ENCODE measurements at places on chromosomes 1 and 21. TPM values are rescaled to one million over a fixed set of nuclear protein-coding genes. Genes with fewer than 3 reads are reported as not detected.

GRCh38 chr1:235021815-235022214 lies 106.8 kb downstream of the TOMM20 start:
- no peak overlapping the region for H3K4me3 ChIP-seq
- no peaks in the 10 kb centered on the region for H3K27me3 ChIP-seq
- no peak for DNase-seq
- no peak overlapping the region for H3K27ac ChIP-seq
- H3K36me3 ChIP-seq: no peaks in the 10 kb centered on the region

The SLC2A5 gene
- 0.79 TPM for total RNA-seq

DNA sequence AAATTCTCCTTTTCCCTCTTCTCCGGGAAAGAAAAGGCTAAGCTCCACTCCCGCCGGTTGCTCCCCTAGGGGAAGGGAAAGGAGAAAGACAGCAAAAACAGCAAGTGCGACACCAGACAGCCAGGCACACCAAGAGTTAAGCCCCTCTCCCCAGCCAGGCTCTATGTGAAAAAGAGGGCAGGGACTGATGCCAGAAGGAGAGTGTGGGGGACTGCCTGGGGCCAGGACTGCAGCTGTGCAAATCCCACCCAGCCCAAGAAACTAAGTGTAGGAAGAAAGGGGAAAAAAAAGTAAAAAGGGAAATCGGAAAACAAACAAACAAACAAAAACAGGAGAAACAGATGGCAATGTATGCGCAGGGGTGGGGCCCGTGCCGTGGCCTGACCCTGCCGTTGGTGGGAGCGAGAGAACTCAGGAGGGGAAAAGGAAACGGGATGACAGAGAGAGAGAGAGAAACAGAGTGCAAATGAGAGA lies 27.7 kb upstream of the FMO1 start:
- DNase-seq: peak; percentile 65
- peak overlapping the region; percentile 47 for H3K4me3 ChIP-seq
- peaks cover 30% of the 10 kb centered on the region for H3K4me1 ChIP-seq
- H3K27ac ChIP-seq: peak overlapping the region; percentile 93
- no peaks in the 10 kb centered on the region for H3K36me3 ChIP-seq
- H3K27me3 ChIP-seq: no peaks in the 10 kb centered on the region

The NCAM2 gene
- total RNA-seq: 4.6 TPM

DNA sequence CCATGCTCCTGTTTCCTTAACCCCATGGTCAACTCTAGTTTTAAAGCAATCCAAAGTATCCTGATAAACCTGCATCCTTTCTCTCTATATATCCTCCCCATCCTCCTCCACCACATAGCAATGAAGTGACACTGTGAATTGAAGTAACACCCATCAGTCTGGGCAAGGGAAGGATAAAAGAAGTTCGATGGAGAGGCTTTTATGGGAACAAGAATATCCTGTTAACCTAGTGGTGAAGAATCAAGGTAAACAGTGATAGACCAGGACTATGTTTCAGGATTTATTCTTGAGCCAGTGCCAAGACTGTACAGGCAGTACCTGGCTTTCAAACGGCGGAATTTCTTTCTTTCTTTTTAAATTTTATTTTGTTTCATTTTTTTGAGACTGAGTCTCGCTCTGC lies 17.6 kb downstream of the RABIF start:
- no peak overlapping the region for H3K4me3 ChIP-seq
- no peaks in the 10 kb centered on the region for H3K27me3 ChIP-seq
- H3K27ac ChIP-seq: no peak overlapping the region

DNA sequence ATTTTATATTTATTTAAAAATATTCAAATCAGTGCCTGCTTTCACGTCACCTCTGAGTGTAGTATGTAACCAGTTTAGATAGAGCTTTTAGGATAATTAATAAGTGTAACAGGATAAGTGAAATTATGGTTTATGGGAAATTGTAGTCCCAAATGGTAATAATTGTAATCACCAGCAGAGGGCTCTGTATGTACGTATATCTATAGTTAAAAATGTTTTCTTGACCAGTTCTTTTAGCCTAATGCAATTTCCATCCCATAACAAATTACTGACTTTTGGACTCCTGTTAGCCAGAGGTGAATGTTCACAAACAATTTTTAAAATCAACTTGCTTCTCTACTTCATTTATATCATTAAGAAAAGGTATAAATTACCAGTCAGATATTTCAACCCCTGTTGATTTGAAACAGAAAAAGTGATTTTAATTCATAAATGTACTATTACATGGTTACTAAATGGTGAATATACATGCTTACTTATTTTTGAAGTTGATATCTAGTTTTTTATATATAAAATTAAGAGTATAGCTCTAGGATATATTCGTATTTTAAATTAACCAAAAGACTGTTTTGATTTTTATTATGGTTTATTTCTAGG lies 25.3 kb downstream of the SLC30A7 start:
- no peak overlapping the region for H3K4me3 ChIP-seq
- H3K27me3 ChIP-seq: no peaks in the 10 kb centered on the region
- H3K4me1 ChIP-seq: peaks cover 3% of the 10 kb centered on the region
- peak overlapping the region; percentile 49 for H3K27ac ChIP-seq
- peak; percentile 19 for DNase-seq
- peaks cover 21% of the 10 kb centered on the region for H3K36me3 ChIP-seq

DNA sequence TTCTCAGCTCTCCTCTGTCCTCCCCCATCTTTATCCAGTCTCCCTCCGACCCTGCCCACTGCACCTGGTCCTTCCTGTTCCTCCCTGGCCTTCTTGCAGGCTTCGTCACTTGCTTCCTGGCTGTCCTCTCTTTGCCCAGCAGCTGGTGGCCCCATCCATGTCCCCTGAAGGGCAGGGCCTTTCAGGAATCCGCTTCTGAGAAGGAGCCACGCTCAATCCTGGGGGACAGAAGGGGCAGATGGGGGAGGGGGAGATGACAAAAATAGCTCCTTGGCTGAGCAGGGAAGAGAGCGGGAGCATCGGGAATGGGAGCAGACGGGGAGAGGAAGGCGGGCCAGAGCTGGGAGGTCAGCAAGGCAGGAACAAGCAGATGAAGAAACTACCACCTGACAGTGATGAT lies 40.7 kb downstream of the SLC30A1 start:
- no peak overlapping the region for H3K4me3 ChIP-seq
- no peaks in the 10 kb centered on the region for H3K4me1 ChIP-seq
- no peak for DNase-seq
- H3K36me3 ChIP-seq: no peaks in the 10 kb centered on the region
- H3K27me3 ChIP-seq: peaks cover 2% of the 10 kb centered on the region

DNA sequence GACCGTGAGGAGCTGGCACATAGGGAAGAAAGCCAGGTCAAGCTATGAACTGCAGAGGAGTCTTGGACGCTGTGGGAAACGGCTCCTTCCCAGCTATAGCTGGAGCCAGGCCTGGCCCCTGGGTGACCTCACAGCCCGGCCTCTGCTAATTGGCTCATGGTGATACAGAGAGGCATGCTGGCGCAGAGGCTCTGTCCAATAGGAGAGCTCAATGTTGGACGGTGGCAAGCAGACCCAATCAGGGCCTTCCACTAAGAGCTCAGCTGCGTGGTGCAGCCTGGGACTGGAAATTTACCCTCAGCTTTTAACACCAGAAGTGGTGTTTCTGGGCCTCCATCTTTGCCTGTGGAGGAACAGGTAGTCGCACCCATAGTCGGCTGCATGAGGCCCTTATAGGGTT lies 64.4 kb upstream of the GRHL3 start:
- H3K4me1 ChIP-seq: peaks cover 2% of the 10 kb centered on the region
- H3K36me3 ChIP-seq: no peaks in the 10 kb centered on the region
- no peak overlapping the region for H3K27ac ChIP-seq
- H3K4me3 ChIP-seq: no peak overlapping the region

The VANGL1 gene
- total RNA-seq: 12.9 TPM

DNA sequence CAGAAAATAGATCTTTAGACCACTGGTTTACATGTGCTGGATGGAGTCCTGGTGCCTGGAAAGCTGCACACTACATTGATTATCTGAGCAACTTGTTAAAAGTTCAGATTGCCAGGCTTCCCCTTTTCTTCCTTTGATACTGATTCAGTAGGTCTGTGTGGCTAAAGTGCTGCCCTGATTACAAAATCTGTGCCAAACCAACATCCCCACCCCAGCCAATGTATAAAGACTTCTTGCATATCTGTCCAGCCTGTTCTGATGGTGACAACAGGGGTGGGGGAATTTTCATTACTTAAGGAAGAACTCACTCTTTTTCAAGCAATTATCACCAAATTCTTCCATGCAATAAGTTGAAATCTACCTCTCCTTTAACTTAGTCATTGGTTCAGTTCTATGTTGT lies 135.5 kb downstream of the TNFSF18 start:
- H3K4me1 ChIP-seq: peaks cover 38% of the 10 kb centered on the region
- DNase-seq: no peak
- no peaks in the 10 kb centered on the region for H3K27me3 ChIP-seq
- H3K36me3 ChIP-seq: no peaks in the 10 kb centered on the region
- no peak overlapping the region for H3K4me3 ChIP-seq

GRCh38 chr1:229254910-229255541 lies 15.9 kb upstream of the RAB4A start:
- no peak overlapping the region for H3K4me3 ChIP-seq
- H3K27me3 ChIP-seq: peaks cover 3% of the 10 kb centered on the region
- H3K4me1 ChIP-seq: peaks cover 5% of the 10 kb centered on the region
- no peak for DNase-seq

The SLC44A5 gene
- total RNA-seq: 1.6 TPM

- no peak overlapping the region for H3K27ac ChIP-seq
- H3K4me1 ChIP-seq: no peaks in the 10 kb centered on the region
- no peak for DNase-seq
- no peaks in the 10 kb centered on the region for H3K27me3 ChIP-seq
- H3K36me3 ChIP-seq: no peaks in the 10 kb centered on the region
Measured at GRCh38 chr1:68958958-68959357, 462.1 kb upstream of the DEPDC1 start.

DNA sequence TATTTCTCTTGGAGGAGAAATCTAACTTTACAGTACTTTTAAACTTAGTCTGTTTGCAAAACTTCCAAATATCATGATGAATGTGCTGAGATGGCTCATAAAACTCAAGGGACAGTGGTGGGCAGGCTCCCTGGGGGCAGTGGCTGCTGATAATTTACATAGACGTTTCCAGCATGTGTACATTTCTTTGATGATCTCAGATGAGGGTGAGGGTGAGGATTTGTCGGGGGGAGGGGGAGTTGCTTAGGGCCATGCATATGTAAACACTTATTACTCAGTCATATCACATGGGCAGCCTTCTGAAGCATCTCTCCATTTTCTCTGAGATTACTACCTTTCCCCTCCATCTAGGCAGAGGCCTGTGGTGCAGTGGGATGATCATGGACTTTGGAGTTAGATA lies 152.9 kb upstream of the HMGB4 start:
- H3K27ac ChIP-seq: no peak overlapping the region
- H3K36me3 ChIP-seq: peaks cover 2% of the 10 kb centered on the region
- peak; percentile 20 for DNase-seq
- H3K4me1 ChIP-seq: peaks cover 16% of the 10 kb centered on the region

DNA sequence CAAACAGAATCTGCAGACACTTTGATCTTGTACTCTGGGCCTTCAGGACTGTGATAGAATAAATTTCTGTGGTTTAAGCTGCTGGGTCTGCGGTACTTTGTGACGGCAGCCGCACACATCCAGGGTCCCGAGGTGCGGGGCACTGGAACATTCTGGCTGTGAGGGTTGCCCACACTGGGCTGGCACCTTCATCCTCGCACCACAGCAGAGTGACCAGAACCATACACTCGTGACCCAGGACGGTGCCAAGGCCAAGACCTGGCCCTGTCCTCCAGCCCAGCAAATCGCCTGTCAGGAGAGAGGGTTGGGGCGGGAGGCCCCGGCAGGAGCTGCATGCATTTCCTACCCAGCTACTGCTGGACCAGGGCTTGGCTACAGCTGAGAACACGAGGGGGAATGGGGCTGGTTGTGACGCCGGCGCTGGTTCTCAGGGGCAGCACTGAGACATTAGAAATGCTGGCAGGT lies 2.6 kb upstream of the FTCD start:
- no peak overlapping the region for H3K4me3 ChIP-seq
- no peaks in the 10 kb centered on the region for H3K4me1 ChIP-seq
- H3K27ac ChIP-seq: no peak overlapping the region
- H3K36me3 ChIP-seq: no peaks in the 10 kb centered on the region
- peaks cover 3% of the 10 kb centered on the region for H3K27me3 ChIP-seq

GRCh38 chr21:29213513-29214385 lies 83.3 kb downstream of the MAP3K7CL start:
- peaks cover 23% of the 10 kb centered on the region for H3K4me1 ChIP-seq
- H3K36me3 ChIP-seq: no peaks in the 10 kb centered on the region
- H3K27me3 ChIP-seq: no peaks in the 10 kb centered on the region
- H3K27ac ChIP-seq: no peak overlapping the region
- H3K4me3 ChIP-seq: no peak overlapping the region

The EXTL1 gene
- total RNA-seq: 39.9 TPM

DNA sequence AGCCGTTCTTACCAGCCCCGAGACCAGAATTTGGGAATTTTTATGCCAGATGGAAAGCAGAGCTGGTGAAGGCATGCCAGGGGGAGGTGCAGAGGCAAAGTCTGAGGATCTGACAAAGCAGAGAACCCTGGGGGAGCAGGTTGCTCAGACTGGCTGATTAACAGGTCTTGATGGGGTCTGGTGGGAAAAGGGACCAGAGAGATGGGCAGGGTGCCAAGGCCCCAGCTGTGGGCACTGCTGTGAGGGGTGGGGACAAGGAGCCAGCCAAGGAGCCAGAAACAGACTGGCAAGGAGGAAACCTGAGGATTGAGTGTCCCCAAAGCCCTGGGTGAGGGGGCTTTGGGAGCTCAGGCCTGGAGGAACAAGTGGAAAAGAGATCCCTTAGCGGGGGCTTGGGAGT lies 21.4 kb downstream of the RPS6KA1 start:
- H3K36me3 ChIP-seq: no peaks in the 10 kb centered on the region
- H3K27ac ChIP-seq: no peak overlapping the region
- peaks cover 9% of the 10 kb centered on the region for H3K4me1 ChIP-seq
- no peak for DNase-seq

DNA sequence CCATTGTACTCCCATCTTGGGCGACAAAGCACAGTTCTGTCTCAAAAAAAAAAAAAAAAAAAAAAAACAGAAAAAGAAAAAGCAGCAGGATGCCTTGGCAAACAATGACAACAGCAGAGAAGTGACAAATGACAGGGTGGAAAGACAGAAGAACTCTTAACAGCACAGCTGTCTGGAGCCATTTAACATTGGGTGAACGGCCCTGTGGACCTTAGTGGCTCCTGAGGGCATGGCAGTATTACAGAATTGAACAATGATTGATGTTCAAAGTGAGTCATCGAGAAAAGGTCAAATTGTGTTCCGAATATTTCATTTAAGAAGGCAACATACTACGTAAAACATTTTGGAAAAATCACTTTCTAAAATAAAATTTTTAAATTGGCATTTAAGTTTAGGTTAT lies 30.0 kb downstream of the DNASE2B start:
- no peaks in the 10 kb centered on the region for H3K36me3 ChIP-seq
- no peaks in the 10 kb centered on the region for H3K27me3 ChIP-seq

DNA sequence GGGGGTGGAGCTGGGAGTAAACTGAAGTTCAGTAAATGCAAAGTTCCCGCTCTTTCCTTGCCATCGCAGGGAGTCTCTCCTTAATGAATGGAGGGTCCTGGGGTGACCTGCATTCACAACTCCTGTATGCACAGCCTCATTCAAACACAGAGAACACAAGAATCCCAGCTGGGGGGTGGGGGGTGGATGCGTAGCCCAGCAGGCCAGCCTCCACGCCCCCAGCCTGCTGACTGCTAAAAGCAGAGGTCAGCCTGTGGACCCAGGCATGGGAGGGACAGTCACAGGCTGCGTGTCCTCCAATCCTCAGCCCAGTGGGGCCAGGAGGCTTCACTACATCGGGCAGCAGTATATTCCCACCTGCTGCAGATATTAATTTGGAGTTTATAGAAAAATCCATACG lies 263.1 kb downstream of the GRIK3 start:
- DNase-seq: no peak
- H3K4me1 ChIP-seq: no peaks in the 10 kb centered on the region
- no peak overlapping the region for H3K4me3 ChIP-seq
- H3K27me3 ChIP-seq: no peaks in the 10 kb centered on the region
- no peaks in the 10 kb centered on the region for H3K36me3 ChIP-seq

All from astrocyte (in vitro differentiated cells and primary cell).